NCI-H1417 (cell line): ENCODE measurements at places on chromosomes 7 and 10.

DNA sequence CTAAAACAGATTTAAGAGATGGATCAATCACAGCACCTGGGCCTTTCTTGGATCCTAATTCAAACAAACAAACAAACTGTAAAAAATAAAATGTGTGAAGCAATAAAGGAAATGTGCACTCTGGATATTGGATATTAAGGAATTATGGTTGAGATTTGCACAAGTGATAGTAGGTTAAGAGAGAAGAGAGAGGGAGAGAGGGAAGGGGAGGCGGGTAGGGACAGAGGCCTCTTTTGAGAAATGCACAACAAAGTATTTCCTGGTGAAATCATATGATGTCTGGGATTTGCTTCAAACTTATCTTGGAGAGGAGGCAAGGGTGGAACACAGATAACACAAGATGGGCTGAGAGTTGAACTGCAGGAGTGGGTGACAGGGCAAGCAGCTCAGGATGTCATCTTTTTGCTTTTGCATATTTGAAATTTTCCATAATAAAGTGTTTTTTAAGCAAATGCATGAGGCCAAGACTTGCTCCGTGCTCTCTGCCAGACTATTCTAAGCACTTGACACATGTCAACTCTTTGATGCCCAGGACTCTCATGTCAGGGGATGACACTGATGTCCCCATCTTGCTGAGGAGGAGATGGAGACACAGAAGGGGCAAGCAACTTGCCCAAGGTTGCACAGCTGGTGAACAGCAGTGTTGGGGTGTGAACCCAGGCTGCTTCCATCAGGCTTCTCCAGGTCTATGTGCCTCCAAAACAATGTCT is 9.1 kb upstream of the AEBP1 start:
- DNase-seq: no peak

DNA sequence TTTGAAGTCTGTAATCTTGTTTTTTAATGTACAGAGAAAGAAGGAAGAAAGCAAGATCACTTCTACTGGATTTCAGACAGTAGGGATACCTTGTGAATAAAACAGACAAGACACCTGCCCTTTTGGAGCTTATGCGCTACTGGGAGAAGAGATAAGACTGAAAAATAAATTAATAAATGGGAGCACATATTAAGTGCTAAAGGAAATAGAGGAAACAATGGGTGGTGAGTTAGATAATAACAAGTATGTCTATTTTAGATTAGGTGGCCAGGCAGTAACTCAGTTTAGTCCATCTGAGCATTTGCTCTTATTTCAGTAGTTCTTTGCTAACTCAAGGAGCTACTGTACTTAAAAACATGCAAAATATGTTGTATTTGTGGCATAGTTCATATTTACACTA is 15.9 kb downstream of the MIOS start:
- DNase-seq: no peak

GRCh38 chr7:45469103-45469502 is 105.1 kb upstream of the ADCY1 start:
- no peak for DNase-seq

DNA sequence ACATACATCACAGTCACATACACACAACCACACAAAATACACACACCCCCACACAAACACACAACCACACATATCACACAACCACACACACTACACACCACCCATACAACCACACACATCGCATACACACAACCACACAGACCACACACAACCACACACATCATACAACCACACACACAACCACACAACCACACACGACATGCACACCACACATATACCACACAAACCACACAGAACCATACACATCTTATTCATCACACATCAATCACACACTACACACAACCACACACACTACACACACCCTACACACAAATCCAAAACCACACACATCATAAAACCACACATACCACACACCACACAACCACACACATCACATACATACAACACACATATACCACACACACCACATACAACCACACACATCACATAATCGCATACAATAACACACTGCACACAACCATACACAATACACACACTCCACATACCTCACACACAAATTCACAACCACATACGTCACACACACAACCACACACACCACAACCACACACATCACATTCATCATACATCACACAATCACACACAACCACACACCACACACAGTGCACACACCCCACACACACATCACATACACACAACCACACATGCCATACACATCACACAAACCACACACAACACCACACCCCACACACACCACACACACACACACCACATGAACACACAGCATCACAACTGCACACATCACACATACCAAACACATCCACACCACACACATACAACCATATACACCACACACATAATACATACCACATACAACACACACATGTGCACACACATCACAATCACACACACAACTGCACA is 30.4 kb downstream of the GPRIN2 start:
- no peak for DNase-seq

- no peak for DNase-seq
Observed at GRCh38 chr7:122975341-122975740, 20.2 kb downstream of the TAS2R16 start.

GRCh38 chr10:112927980-112928379 is 22.1 kb upstream of the TCF7L2 start:
- no peak for DNase-seq

GRCh38 chr7:14894826-14895225 is 7.7 kb downstream of the DGKB start:
- DNase-seq: no peak

GRCh38 chr10:117727421-117727820 is 184.9 kb downstream of the EMX2 start:
- no peak for DNase-seq

DNA sequence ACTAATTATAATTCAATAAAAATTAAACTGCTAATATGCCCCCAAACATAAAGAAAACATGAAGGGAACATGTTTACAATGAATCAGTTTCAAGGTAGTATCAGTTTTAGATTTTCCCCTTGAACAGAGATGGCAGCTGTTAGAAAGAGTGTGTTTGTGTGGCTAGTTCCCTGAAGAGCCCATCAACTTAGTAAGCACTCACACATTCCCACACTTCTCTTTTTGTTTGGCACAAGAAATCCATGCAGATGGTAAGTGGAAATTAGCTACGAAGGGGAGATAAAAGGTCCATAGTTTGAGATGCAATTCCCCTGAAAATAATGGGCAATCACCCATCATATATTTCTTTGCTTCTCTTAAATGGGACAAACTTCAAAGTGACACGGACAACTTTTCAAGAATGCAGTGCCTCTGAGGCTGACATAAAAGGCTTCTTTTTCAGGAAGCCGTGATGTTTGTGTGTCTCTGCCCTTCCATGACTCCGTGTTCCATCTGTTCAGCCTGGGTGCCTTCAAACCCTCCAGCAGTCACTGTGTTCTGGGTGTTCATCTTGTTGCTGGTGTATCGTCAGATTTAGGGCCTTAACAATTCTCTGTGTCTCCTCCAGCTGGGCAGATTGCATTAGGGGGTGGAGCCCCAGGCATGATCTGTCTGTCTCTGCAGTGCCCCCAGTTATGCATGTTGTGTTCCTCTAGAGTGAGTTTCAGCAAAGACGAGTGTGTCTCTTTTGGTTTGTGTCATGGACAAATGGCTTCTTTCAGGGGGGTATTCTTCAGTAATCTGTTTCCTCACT is 259.5 kb upstream of the NPY start:
- DNase-seq: no peak

- DNase-seq: no peak
Observed at GRCh38 chr7:99034932-99035722, 108.8 kb downstream of the SMURF1 start.

GRCh38 chr10:13528123-13528874 is 515 bp downstream of the BEND7 start:
- DNase-seq: peak; percentile 57

- no peak for DNase-seq
Observed at GRCh38 chr7:157044147-157044687, 33.8 kb upstream of the MNX1 start.

DNA sequence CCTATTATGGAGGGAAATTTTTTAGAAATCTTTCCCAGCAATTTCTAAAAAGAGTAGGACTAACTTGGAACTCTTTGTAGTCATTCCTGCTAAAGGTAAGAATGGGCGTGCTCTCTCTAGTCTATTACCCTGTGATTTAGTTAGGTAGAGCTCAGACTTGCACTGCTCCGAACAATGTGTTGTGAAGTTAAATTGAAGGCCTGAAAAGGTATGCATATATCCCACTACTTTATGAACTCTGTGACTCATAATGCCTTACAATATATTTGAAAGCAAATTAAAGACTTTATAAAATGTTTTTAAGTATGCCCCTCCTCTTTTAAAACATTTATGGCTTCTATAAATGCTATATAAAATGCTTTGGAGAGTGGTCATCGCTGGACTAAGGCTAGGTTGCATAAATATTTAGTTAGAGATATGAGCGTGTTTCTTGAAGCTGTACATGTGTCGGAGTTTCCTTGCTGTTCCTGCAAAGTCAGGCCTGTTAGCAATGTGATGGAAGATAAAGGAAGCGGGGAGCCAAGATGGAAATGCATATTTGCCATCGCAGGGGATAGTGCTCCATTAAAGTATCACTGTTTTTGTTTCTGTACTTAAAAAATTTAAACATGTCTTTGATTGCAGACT is 761.4 kb downstream of the LRMDA start:
- DNase-seq: no peak

DNA sequence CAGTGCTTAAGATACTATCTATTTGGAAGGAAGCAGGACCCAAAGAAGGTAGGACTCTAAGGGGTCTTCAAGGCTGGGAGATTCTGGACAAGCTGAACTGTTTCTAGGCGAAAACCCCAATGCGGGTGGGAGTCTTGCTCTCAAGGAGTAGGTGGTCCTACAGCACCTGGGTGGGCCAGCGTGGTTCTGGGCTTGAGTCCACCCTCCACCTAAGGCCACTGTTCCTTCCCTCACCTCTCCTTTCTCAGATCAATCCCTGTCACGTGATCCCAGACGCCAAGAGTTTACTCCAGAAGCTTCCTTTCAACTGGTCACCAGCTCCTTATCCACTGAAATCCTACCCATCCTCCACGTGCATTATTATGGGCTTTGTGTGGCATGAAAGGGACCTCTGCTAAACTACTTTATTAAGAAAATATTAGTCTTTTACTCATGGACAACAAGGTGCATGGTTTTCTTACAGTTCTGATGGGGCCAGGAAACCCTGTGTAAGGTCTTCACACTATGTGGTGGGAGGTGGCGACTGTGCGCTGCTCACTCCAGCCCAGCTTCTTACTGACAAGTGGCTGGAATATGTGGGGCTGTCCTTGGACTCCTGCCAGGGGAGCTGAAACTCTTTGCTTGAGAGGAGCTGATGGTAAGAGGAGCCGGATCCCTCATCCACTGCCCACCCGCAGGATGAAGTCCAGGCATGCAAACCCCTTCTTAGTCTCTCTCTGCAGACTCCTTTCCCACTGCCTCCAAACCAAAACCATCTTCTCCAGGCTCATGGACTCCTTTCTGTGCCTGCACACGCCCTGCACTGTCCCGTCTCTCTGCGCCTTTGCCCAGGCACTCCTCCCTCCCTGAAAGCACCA is 1.6 kb downstream of the ZNF746 start:
- DNase-seq: peak; percentile 21

DNA sequence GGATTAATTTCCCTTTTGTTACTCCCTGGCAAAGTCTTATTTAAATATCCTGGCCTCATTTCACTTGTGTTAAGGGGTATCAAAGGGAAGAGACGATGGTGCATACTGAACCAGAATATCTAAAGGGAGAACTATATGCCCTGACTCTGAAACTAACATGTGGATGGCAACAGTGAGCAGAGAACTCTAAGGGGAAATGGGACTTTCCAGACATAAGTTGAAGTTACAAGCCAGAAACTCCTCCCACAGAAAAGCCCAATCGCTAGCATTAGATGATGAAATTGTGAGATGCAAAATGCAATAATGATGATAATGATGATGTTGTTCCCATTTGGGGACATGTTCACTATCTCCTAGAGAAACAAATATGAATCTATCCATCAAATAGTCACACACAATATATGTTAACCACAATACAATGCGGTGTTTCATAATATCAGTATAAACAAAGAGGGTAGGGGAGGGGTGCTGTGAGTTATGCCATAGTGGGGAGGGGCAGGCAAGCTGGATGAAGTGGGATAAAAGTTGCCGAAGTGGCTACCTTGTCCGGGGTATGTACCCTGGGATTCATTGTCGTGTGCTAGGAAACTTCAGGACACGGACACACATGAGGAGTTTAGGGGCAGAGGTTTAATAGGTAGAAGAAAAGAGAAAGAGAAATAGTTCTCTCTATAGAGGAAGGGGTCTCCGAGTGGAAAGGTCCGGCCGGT is 37.1 kb downstream of the TMEM229A start:
- no peak for DNase-seq

GRCh38 chr7:140901941-140902302 is 22.8 kb downstream of the BRAF start:
- no peak for DNase-seq

DNA sequence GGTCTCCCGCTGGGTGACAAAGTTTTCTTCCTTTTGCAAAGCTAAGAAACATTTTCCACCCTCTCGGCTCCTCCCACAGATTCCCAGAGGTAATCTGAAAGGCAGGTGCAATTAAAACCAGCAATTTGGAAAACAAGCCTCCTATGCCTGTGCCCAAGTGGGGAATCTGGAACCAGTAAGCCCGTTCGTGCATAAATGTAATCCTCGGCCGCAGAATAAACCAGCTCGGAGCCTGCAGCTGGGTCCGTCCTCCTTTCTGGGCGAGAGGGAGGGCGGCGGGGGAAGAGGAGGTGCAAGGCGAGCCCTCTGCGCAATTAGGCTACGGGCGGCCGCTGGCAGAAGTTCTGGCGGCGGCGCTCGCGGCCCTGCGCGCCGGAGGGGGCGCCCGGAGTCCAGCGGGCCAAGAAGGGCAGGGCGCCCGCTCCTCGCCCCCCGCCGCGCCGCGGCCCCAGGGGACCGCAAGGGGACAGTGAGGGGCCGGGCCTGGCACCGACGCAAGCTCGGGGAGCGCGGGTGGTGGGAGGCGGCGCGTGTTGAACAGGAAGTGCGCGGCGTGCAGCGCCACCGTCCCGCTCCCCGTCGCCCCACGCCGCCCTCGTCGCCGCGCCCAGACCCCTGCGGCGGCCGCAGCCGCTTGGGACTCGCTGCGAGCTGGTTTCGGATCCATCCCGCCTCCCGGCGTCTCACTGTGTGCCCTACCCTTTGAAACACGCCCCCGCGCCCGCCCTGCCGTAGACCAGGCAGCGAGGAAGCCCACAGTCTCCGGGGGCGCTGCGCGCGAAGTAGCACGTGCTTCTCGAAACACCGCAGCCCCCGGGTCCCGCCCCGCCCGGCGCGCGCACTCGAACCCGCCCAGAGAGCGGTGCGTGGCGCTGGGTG is at the start of gene PRKAG2:
PRKAG2 (minus strand) TSS at position 217 of the 879 bp plus-strand sequence. CDS start 495 bp downstream, outside the sequence.
- peak; percentile 85 for DNase-seq

- DNase-seq: no peak
Observed at GRCh38 chr7:82527851-82528250, 84.3 kb upstream of the CACNA2D1 start.

- no peak for DNase-seq
Observed at GRCh38 chr10:86747796-86748581, 8.4 kb upstream of the BMPR1A start.
